ENCODE measurements at places on chromosomes 1 and 21.

GRCh38 chr1:16189921-16190621 is 22.4 kb downstream of the ARHGEF19 start:
- DNase-seq: no peak

DNA sequence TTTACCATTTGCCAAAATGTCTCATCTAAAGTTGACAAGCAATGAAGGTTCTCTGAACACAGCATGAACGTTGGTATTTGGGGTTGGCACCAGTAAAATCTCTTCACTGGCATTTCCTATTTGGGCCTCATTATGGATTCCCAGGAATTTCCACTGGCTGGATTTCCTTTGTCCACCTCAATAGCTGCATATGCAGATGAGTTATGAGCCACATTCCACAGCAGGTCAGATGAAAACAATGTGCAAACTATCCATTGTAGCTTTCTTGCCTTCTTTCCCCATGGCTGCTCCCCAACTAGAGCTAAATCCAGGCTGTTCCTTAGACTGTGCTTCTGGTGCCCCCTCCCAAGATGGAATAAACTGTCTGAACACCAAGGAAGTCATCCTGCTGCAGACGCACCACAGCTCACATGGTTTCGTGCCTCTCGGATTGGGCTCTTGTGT is 168.1 kb upstream of the FGGY start:
- DNase-seq: no peak

- DNase-seq: no peak
Observed at GRCh38 chr1:229147072-229147471, 123.8 kb upstream of the RAB4A start.

GRCh38 chr21:42698733-42699132 is 45.3 kb downstream of the PDE9A start:
- no peak for DNase-seq

DNA sequence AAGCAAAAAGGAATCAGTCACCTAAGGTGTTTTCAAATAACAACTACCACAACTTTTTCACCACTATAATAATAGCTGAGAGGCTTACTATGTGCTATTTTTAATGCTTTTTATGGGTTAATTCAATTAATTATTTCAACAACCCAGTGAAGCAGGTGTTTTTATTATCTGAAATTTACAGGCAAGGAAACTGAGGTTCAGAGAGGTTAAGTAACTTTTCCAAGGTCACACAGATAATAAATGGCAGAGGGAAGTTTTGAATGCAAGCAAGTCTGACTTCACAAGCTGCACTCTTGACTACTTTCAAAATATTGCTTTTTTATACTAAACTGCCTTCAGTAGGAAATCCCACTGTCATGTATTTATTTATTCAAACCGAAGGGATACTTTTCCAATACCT is 4.2 kb upstream of the TMEM183A start:
- no peak for DNase-seq

DNA sequence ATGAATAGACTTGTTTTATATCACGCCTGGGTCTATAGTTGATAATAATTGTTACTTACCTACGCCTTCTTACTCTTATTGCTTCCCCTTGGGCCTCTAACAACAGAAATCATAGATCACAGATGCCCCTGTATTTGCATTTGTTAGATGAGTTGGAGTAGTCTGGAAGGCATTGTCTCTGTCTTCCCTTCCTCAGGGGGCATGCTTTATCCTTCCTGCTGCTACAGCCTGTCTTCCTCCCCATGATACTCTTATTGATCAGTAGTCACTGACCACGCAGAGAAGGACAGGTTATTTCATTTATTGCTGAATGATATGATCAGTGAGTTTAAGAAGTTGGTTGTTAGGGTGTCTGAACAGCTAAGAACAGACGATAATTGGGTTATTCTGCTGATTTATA is 98.4 kb downstream of the DNM3 start:
- no peak for DNase-seq

- DNase-seq: no peak
Observed at GRCh38 chr1:39917825-39918224, 16.1 kb upstream of the MYCL start.

DNA sequence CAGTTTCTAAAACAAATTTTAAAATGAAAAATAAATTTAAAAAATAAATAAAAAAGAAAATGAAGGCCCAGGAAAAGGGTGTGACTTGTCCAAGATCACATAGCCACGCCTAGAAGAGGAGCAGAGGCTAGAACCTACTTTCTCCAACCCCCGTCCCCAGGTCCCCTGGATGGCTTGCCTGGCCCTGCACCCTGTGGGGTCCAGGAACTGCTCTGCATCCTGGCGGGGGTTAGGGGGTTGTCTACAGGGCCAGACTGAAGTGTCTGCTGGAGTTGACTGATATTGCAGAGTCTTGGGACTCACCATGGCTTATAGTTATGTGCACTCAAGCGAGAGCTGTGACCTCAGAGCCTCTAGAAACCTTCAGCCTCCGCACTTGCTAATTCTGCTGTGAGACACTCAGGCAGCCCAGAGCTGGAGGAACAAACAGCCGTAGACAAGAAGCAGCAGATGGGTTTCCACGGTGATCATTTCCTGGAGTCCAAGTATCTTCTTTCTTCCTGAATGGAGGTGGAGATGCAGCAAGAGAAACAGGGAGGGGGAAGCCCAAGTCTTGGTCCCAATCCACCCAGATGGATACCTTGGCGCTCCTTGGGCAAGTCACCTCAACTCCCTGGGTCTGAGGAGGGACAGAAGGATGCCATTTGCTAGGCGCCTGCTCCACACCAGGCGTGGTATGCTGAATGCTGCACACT is 5.2 kb upstream of the EXTL1 start:
- no peak for DNase-seq

DNA sequence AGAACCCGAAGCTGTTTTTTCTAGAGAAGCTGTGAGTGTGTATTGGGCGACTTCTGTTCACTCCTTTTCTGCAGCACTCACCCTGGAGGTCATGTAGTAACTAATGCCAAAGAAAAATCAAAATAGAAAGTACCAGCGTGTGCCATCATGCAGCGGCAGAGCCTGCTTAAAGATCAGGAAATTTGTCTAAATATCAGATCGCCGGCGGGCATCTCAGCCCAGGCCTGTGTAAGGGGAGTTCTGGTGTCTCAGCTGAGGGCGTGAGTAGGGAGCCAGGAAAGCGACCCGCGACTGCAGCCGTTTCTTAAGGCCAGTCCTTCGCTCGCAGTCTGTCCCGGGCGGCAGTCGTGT is 768 bp downstream of the EDARADD start:
- DNase-seq: no peak

DNA sequence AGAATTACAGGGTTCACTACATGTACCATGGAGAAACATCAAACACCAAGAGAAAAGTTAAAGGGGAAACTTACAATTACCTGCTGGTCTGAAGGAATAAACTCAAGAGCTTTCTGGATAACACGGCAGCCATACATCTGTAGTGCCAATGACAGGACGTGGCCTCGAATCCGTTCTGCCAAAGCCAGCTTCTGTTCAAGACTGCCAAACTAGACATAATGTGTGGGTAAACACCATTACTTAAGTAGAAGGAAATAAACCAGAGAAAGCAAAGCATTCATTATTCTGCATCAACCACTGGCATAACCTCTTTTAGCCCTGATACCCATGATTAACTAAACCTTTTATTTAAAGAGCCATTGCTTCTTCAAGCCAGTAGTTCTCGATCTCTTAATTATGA is 41.5 kb upstream of the SDC3 start:
- DNase-seq: no peak

DNA sequence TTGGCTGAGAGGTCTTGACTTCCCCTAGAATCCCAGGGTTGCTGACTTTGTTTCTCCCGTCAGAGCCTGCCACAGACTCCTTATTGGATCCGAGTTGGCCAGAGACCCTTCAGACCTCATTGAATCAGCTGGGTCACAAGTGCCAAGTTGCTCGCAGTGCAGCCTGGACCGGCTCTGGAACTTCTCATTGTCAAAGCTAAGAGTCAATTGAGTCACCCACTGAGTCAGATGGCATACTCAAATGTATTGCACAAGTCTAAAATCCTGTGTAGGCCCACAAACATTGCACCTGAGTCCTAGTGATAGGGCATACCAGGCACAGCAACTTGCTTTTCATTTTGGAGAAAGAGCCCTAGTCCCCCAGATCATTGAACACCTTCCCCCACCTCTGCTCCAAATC is 20.4 kb upstream of the SCAF4 start:
- DNase-seq: no peak
